Left lobe of liver (tissue), 2 donors: ENCODE measurements at places on chromosomes 3 and 15.

- DNase-seq = no peak
Measured at GRCh38 chr15:100254285-100254684, 87.5 kb downstream of the ADAMTS17 start.

GRCh38 chr3:23406601-23407000, 203.5 kb downstream of the UBE2E2 start:
- no peak for DNase-seq

GRCh38 chr3:197750858-197751737, 1.4 kb downstream of the FYTTD1 start:
- DNase-seq = peak; percentile 54

GRCh38 chr3:16596352-16597032, 8.7 kb downstream of the DAZL start:
- no peak for DNase-seq

- no peak for DNase-seq
Measured at GRCh38 chr3:65126527-65127410, 439.0 kb upstream of the ADAMTS9 start.
